ENCODE measurements at places on chromosomes 3 and 15.

- DNase-seq = no peak
Observed at GRCh38 chr3:35746492-35746891, 107.2 kb downstream of the ARPP21 start.

DNA sequence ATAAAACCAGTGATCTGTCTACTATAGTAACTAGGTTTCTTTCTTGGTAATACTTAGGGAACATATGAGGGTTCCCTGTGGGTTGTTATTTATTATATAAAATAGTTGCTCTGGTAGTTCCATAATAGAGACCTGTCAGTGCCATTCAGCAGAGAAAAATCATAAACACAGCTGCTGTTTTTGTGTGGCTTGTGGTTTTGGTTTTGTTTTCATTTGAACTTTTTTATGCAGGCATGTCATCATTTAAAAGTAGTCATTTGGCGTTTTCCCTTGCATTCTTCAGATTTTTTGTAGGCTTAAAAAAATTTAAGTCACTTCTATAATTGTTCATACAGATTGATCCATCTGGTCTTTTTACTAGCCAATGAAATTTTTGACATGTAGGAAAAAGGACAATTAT is 47.9 kb downstream of the PIK3CA start:
- DNase-seq = no peak

GRCh38 chr3:183317886-183318865 is 65.1 kb downstream of the B3GNT5 start:
- peak; percentile 60 for DNase-seq

DNA sequence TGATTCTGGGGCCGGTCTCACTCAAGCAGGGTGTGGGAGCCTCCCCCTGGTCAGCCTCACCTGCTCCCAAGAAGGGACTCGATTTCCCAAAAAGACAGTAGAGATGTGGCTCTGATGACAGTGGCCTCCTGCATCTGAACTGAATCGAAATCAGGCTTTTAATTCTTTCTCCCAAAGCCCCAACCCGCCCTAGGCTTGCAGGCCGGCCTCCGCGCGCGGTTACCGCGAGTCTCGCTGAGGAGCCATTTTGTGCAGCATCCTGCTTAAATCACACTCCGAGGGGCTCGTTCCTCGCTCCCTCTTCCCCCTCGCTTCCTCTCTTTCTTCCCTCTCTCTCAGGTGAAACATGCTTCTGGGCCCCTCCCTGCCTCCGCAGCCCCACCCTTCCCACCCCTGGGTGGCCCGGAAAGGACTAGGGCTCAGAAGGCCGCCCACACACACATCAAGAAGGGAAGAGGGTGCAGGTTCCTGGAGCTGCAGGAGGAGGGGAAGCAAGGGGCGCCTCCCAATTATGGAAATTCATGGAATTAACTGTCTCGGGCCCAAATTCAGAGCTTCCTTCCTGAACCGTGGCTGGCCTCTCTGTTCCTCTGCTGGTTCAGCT is 30.9 kb upstream of the POLG start:
- no peak for DNase-seq

DNA sequence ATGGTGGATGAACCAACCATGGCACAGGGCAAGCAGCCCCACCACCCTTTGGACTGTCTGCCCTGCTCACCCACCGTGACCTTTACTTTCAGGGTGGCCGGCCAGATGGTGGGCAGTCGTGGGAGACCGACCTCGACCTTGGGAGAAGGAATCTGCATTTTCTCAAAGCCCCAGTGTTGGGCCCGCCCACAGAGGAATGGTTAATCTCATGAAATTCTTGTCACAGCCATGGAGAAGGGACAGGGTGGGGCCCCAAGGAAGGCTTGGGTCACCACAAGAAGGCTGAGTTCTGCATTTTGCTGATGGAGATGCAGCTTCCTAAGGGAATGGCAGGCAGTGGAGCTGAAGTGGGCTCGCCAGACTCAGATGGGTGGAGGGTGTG is 2.9 kb downstream of the PLXND1 start:
- no peak for DNase-seq

- DNase-seq = no peak
Observed at GRCh38 chr15:92889390-92890107, 10.6 kb upstream of the CHD2 start.

GRCh38 chr15:63539521-63539920 is 35.1 kb downstream of the USP3 start:
- DNase-seq = no peak

GRCh38 chr3:46711305-46711704 is 6.4 kb downstream of the PRSS50 start:
- no peak for DNase-seq

DNA sequence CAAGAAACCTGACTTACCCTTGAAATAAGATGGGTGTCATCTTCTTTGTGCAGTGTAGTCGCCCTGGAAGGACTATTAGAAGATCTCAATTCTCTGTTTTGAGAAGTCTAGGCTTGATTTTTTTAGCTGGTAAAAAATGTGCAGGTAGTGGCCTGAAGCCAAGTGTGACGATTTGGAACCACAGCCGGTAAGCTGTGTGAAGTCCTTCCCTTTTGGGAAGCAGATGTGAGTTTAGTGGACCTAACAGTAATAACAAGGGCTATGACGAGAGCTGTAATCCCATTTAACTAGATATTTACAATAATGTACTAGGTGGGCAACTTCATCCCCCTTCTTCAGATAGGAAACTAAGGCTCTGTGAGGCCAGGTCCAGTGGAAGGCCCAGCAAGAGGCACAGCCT is 81.7 kb upstream of the MYZAP start:
- no peak for DNase-seq

DNA sequence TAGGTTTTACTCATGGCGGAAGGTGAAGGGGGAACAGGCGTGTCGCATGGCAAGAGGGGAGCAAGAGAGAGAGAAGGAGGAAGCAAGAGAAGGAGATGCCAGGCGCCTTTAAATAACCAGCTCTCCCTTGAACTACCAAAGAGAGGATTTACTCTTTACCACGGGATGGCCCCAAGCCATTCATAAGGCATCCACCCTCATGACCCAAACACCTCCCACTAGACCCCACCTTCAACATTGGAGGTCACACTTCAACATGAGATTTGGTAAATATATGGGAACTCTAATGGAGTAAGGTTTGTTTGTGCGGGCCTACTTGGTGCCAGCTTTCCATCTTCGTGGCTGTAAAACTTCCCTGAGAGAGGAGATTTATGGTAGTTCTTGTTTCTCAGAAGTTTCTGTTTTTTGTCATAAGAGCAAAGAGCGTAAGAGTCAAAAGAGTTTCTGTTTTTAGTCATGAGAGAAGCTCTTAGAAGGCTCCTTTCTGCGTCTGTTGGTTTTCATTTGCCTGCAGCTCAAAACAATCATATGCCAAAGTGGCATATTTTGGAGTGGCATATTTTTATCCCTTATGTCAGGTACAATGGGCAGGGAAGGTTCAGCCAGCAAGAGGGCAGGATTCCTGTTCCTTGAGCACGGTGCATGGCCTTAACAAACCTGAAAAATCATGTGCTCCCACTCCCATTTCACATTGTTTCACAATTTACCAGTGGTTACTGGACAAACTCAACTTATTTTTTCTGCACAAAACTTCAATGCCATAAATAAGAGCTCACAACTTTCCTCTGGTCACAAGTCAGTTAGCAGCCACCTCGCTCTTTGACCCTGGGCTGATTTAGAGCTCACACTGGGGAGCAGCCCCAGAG is 12.5 kb downstream of the PML start:
- no peak for DNase-seq

DNA sequence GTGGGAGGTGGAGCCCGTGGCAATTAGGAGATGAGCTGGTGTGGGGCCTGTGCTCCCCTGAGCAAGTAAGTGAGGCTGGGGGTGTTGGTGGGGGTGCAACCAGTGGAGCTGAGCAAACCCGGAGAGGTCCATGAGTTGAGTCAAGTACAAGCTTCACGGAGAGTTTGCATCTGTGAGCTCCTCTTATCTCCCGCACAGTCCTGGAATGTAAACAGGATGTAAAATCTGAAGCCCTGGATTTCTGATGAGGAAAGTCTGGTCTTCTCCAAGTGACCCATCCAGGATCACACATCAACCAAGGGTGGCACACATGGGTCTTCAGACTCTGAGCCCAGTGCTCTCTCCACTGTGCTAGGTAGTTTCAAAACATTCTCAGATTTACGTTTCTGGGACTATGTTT is 67.8 kb downstream of the LSM3 start:
- DNase-seq = no peak

- no peak for DNase-seq
Observed at GRCh38 chr3:106880206-106880605, 497.0 kb upstream of the CCDC54 start.

GRCh38 chr15:63628123-63628822 is 31.1 kb downstream of the FBXL22 start:
- no peak for DNase-seq

- peak; percentile 80 for DNase-seq
Observed at GRCh38 chr3:190504354-190505125, 9.3 kb upstream of the IL1RAP start.
